Vagina (tissue), 2 donors: ENCODE measurements at places on chromosomes 2 and 18. TPM values are rescaled to one million over a fixed set of nuclear protein-coding genes. Genes with fewer than 3 reads are reported as not detected.

ATP6V1C2 gene
- total RNA-seq, result 134 TPM

NR4A2 gene
- 17.2 TPM for total RNA-seq

MC5R gene
- 0.74 TPM for total RNA-seq

SYT4 gene
- total RNA-seq, result 4.7 TPM

UGT1A9 gene
- total RNA-seq, result not detected

FAM161A gene
- 2.5 TPM for total RNA-seq

SRD5A2 gene
- 2.9 TPM for total RNA-seq

GRCh38 chr2:187547353-187547979 is 6.8 kb downstream of the TFPI start:
- peaks cover 35% of the 10 kb centered on the region for H3K4me1 ChIP-seq
- no peak overlapping the region for H3K4me3 ChIP-seq
- no peaks in the 10 kb centered on the region for H3K36me3 ChIP-seq
- DNase-seq, result no peak
- H3K27me3 ChIP-seq, result no peaks in the 10 kb centered on the region
- H3K27ac ChIP-seq, result peak overlapping the region; percentile 75

DNA sequence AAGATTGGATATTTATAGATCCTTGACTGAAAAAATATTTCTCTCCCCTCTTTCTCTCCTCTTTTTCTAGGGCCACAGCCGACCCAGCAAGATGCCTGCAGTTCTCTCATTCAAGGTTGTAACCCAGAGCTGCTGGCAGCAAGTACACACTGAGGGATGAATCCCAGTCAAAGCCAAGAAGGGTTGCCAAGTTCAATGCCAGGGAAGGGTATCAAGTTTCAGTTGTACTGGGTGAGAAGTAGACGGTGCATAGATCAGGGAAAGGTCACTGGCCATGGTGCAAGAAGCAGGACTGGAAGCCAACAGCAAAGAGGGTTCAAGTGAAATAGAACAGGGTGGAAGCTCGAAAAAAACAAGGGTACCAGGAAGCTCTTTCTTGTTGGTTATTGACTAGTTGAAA is 170.2 kb downstream of the NRP2 start:
- H3K36me3 ChIP-seq, result no peaks in the 10 kb centered on the region
- no peak for DNase-seq
- H3K27me3 ChIP-seq, result no peaks in the 10 kb centered on the region
- H3K4me1 ChIP-seq, result no peaks in the 10 kb centered on the region

- no peaks in the 10 kb centered on the region for H3K36me3 ChIP-seq
- no peak overlapping the region for H3K4me3 ChIP-seq
- no peak overlapping the region for H3K27ac ChIP-seq
- no peaks in the 10 kb centered on the region for H3K4me1 ChIP-seq
- DNase-seq, result no peak
These were observed 60.2 kb upstream of the SPP2 start for GRCh38 chr2:233990261-233990798.

- H3K4me1 ChIP-seq, result peaks cover 5% of the 10 kb centered on the region
- H3K36me3 ChIP-seq, result no peaks in the 10 kb centered on the region
- no peak for DNase-seq
- no peak overlapping the region for H3K27ac ChIP-seq
- no peak overlapping the region for H3K4me3 ChIP-seq
These were observed 26.4 kb downstream of the ASXL2 start for GRCh38 chr2:25851740-25852503.

DNA sequence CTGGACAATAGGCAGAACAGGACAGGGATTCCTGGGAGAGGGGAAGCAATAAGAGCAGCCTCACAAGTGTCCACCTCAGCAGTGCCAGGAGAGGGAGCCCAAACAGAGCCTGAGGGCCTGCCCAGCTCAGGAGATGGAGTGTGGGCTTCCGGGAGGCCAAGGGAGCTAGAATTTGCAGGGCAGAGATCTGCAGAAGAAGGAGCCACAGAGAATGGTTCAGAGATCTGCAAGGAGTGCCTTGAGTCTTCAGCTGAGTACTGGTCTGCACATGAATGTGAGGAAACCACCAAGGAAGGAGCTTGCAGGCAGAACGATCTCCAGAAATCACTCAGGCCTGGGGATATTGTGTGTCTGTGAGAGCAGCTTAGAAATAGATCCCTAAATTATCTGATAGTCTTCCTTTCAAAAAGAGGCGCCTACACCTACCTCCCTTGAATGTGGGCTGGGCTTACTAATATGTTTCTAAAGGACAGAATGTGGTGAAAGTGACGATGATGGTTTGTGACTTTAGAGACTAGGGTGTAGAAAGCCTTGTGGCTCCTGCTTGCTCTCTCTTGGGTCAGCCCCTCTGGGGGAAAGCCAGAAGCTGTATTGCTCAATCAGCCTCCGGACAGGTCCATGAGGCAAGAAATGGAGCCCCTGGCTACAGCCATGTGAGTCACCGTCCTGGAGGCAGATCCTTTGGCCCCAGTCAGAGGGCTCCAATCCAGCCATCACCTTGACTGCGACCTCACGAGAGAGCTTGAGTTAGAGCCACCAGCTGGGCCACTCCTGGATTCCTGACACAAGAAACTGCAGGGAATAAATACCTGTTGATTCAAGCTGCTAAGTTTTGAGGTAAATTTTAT is 7.6 kb upstream of the LPIN1 start:
- H3K4me3 ChIP-seq, result no peak overlapping the region
- peak; percentile 97 for DNase-seq
- no peaks in the 10 kb centered on the region for H3K27me3 ChIP-seq
- peak overlapping the region; percentile 30 for H3K27ac ChIP-seq
- H3K36me3 ChIP-seq, result no peaks in the 10 kb centered on the region

DNA sequence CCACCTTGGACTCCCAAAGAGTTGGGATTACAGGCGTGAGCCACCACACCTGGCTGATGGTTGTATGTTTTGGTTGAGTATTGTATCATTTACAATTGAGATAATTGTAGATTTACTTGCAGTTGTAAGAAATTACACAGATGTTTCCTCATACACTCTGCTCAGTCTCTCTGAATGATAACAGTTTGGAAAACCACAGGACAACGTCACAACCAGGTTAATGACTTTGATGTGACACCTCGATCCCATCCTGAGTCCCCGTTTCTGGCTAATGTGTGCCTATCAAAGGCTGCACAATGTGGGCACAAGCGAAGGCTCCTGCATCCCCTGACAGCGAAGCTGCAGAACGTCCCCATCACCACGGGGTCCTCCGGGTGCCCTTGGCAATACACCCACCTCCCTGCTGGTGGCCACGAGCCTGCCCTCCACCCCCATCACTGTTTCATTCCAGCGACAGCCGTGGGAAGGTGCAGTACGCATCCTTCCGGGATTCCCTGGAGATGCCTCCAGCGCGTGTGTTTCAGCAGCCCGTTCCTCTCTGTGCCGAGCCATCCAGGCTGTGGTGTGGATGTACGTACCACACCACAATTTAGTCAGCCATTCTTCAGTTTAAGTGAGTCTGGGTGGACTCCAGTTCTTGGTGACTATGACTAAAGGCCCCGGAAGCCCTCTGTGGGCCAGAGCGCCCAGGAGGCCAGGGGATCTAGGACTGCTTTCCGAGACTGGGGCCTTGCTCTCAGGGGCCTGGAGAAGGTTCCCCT is 4.3 kb upstream of the PDCD1 start:
- DNase-seq, result no peak
- no peaks in the 10 kb centered on the region for H3K36me3 ChIP-seq
- H3K4me1 ChIP-seq, result peaks cover 31% of the 10 kb centered on the region
- no peak overlapping the region for H3K4me3 ChIP-seq

DNA sequence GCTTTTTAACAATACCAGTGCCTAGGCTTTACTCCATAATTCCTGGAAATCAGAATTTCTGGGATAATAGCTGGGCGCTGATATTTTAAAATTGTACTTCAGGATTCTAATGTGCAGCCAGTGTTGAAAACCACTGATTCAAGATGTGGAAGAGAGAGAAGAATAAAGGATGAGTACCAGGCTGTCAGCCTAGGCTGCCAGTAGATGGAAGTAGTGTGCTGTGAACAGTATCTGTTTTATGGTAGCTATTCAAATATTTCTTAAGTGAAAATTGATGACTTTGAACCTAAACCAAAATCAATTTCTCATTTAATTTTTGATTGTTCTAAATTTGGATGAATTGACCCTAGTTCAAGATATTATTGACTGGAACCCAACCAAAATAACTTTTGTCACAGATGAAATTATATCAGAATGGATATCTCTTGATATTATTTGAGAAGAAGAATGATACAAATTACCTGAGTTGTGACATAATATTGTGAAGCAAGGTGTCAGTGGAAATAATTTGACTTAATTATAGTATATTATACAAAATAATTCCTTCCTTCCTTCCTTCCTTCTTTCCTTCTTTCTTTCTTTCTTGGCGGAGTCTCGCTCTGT is 88.0 kb downstream of the COMMD1 start:
- H3K27me3 ChIP-seq, result no peaks in the 10 kb centered on the region
- no peaks in the 10 kb centered on the region for H3K4me1 ChIP-seq
- no peak overlapping the region for H3K27ac ChIP-seq
- H3K36me3 ChIP-seq, result no peaks in the 10 kb centered on the region
- DNase-seq, result no peak
- no peak overlapping the region for H3K4me3 ChIP-seq

GRCh38 chr2:69634196-69634821 is 9.2 kb downstream of the AAK1 start:
- H3K27ac ChIP-seq, result no peak overlapping the region
- H3K4me1 ChIP-seq, result peaks cover 15% of the 10 kb centered on the region
- H3K27me3 ChIP-seq, result no peaks in the 10 kb centered on the region

- no peak overlapping the region for H3K4me3 ChIP-seq
- H3K27ac ChIP-seq, result no peak overlapping the region
- DNase-seq, result no peak
- H3K4me1 ChIP-seq, result no peaks in the 10 kb centered on the region
These were observed 44.4 kb upstream of the ITPRID2 start for GRCh38 chr2:181847198-181847556.

GRCh38 chr2:156541706-156542105 is 105.5 kb downstream of the GPD2 start:
- H3K27me3 ChIP-seq, result no peaks in the 10 kb centered on the region
- H3K4me3 ChIP-seq, result no peak overlapping the region
- H3K4me1 ChIP-seq, result peaks cover 14% of the 10 kb centered on the region
- H3K36me3 ChIP-seq, result no peaks in the 10 kb centered on the region
- H3K27ac ChIP-seq, result no peak overlapping the region

DNA sequence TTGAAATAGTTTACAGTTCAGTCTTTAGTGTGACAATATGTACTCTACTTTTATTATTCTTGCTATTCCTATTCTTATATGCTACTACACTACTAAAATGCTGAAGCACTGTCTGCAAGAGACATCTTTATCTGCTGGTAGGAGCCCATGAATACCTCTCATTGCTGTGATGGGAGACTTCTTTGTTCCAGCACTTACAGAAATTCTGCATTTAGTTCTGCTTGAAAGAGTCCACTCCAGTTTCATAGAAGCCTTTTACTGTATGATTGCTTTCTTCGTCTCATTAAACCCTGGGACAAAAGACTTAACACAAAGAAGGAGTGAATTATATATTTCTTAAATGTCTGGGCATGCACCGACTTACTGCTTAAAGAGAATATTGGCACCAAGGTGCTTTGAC is 272.7 kb downstream of the CD226 start:
- no peak overlapping the region for H3K27ac ChIP-seq
- no peaks in the 10 kb centered on the region for H3K4me1 ChIP-seq
- DNase-seq, result no peak
- H3K36me3 ChIP-seq, result no peaks in the 10 kb centered on the region
- H3K27me3 ChIP-seq, result no peaks in the 10 kb centered on the region

- no peak for DNase-seq
- H3K36me3 ChIP-seq, result no peaks in the 10 kb centered on the region
- no peak overlapping the region for H3K4me3 ChIP-seq
- H3K27me3 ChIP-seq, result no peaks in the 10 kb centered on the region
These were observed 364.4 kb upstream of the GCFC2 start for GRCh38 chr2:76075126-76075525.

DNA sequence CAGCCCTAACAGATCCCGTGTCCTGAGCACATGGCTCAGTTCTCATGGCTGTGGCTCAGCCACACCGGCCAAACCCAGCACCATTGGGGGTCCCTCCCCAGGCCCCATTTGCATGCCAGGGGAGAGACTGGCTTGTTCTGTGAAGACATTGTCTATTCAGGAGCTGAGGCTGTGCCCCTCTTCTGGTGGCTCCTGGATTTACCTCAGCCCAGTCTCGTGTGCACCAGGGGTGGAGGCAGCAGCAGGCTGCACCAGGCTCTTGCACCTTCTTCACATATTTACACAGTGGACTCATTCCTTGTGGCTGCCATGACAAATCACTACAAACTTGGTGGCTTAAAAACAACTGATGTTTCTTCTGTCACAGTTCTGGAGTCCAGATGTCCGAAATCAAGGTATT is 92.4 kb upstream of the ITGA6 start:
- no peak overlapping the region for H3K4me3 ChIP-seq
- H3K36me3 ChIP-seq, result no peaks in the 10 kb centered on the region
- no peaks in the 10 kb centered on the region for H3K27me3 ChIP-seq
- no peak overlapping the region for H3K27ac ChIP-seq
- DNase-seq, result no peak

DNA sequence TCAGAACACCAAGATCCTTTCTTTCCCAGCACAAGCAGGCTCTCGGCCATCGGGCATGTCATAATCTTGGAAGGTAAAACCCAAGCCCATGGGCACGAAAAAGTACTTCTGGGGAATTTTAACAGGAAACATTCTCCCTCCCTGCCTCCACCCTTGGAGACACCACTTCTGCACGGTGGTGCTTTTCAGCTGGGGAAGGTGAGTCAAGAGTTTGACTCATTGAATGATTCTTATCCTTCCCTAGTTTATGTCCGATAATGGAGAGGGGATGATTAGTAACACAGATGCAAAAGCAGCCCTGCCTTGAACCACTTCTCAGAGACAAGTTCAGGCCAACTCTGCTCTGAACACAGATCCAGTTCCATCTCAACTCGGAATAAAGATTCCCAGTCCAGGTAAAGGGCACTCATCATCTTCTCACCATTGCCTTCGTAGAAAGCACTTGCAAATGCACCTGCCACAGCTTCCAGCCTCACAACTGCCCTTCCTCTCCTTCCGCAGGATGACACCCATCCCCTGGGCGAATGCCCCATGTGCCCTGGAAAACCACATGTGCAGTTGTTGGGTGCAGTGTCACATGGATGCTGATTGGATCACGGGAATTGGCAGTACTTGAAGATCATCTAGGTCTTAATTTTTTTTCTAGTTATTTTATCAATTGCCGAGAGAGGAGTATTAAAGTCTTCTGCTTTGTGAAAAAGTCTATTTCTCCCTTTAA is 136.2 kb downstream of the PXDN start:
- no peak overlapping the region for H3K4me3 ChIP-seq
- H3K36me3 ChIP-seq, result no peaks in the 10 kb centered on the region
- H3K27me3 ChIP-seq, result no peaks in the 10 kb centered on the region
- no peak overlapping the region for H3K27ac ChIP-seq

GRCh38 chr2:217330647-217331046 is 470.8 kb upstream of the TNP1 start:
- peaks cover 6% of the 10 kb centered on the region for H3K4me1 ChIP-seq
- no peaks in the 10 kb centered on the region for H3K27me3 ChIP-seq
- no peak overlapping the region for H3K27ac ChIP-seq
- no peak overlapping the region for H3K4me3 ChIP-seq
- DNase-seq, result no peak

DNA sequence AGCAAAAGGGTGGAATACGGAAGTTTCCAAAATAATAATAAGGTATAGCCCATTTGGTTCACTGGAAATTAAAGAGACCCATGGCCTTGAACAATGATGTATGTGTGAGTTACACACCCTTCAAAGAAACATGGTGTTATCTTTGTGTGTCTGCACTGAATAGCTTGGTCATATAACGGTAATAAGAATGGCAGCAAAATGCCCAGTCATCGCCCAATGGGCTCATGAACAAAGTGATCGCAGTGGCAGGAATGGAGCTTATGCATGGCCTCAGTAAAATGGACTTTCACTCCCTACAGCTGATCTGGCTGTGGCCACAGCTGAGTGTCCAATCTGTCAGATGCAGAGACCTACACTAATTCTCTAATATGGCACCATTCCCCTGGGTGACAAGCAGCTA is 201.3 kb downstream of the RPIA start:
- H3K4me1 ChIP-seq, result no peaks in the 10 kb centered on the region
- H3K27me3 ChIP-seq, result no peaks in the 10 kb centered on the region
- H3K27ac ChIP-seq, result no peak overlapping the region
- H3K4me3 ChIP-seq, result no peak overlapping the region
